Fibroblast of villous mesenchyme (primary cell): ENCODE measurements at places on chromosomes 2 and 18.

DNA sequence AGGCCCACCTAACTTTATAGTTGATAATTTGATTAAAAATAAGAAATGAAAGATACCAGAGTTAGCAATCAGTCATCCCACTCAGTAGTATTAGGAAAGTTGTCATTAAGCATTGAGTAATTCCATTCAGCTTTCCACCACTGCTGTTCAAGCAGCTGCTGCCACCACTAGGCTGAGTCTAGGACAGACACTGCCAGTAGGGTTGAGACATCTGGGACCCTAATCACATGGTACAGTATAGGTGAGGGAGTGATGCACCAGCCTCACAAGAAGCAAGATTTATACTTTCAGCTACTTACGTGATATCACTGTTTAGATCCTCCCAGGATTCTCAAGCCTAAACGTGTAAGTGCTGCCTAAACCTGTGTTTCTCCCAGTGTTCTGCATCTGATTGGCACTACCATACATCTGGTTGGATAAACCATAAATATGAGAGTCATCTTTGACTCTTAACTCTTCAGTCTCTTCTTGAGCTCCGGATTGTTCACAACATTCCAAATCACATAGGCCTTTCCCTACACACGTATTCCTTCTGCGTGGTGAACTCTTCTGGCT lies 3.2 kb downstream of the UBXN4 start:
- DNase-seq, result peak; percentile 29

DNA sequence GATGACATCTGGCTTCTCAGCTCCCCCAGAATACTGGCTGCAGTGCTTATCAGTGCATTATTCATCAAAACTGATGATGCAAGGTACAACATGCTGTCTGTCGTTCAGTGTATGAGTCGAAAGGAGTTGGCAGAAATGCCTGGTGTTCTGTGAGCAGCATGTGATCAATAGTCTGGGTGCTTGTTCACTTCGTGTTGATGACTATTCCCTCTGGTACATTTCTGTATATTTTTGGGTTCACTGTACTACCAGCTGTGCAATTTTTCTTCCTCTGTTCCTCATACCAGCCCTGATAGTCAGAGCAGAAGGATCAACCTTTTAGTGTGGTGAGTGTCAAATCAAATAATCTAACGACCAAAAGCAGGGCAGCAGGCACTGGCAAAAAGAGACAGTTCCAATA lies 59.0 kb upstream of the KLHL14 start:
- no peak for DNase-seq

- DNase-seq, result peak; percentile 33
Observed at GRCh38 chr2:112658301-112658700, 12.6 kb downstream of the SLC20A1 start.

GRCh38 chr2:59149271-59149670 lies 908.1 kb upstream of the FANCL start:
- no peak for DNase-seq

DNA sequence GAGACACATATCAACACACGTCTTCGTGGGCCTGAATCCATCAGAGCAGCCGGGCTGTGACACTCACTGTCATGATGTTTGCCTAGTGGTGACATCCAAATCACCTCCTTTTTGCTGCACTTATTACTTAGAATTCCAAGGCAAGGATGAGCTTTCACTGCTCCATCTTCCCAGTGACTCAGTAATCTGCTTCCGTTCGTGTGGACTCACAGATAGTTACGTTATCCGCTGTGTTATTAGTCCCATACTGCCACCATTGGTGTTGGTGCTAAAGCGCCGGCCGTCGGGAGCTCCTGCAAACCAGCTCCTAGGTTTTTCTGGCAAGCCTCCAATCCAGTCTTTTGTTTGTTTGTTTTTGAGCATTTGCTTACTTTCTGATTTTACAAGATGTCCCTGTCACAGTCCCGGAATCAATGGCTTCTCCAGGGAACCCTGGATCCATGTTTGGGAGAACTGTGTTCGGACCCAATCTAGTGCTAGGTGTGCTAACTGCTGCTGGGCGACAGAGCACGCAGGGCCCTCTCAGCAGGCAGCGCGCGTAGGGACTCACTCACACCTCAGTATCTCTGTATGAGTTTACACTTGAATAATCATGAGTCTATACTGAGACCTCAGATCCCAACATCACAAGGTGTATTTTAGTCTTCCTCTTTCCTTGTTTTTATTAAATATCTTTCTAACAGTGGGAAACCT lies 42.6 kb downstream of the HDAC4 start:
- DNase-seq, result peak; percentile 36

DNA sequence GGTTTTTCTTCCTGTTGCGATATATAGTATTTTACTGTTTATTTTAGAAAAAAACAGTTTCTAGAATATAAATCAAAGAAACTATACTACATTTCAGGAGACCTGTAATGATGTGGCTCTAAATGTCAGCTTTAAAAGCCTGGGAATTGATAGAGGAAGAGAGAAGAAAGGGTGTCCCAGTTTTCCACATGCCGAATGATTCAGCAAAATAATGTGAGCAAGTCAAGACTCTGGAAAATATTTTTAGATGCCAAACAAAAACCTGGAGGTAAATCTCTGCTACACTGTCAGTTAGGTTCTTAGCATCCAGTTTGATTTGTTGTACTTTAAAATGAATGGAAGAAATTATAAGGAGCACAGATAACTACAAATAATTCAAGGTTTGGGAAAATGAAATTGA lies 67.1 kb upstream of the DSG1 start:
- no peak for DNase-seq

- no peak for DNase-seq
Observed at GRCh38 chr18:32284284-32284683, 94.4 kb downstream of the MEP1B start.

GRCh38 chr2:105400138-105400540 lies 1.3 kb upstream of the FHL2 start:
- DNase-seq, result no peak

DNA sequence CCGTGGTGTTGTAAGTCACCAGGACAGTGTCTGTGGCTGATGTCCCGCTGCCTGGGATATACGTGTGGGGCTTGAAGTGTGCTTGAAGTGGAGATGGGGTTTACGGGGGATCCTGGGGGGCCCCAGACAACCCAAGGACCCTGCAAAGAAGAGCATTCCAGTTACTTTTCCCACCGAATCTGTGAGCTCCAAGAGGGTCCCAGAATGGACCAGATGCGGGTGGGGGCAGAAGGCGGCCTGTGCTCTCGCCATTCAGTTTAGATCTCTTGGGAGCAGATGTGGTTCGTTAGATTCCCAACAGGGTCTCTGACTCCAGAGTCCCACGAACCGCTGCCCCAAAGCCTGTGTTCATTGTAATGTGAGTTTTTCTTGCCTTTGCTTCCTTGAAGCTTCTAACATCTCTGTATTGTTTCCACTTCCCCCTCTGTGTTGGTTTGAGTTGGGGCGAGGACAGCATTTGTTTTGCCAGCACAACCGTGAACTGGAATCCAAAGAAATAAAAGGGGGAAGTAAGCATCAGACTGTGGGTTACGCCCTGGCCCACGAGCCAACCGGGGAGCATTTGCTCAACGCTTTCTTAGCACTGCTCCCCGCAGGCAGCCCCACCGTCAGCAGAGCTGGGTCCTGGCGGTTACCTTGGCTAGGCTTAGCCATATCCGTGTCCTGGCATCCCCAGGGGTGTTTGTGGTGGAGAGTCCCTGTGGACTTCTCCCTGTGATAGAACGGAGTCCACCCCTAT lies 92.1 kb downstream of the SH3BP4 start:
- no peak for DNase-seq

DNA sequence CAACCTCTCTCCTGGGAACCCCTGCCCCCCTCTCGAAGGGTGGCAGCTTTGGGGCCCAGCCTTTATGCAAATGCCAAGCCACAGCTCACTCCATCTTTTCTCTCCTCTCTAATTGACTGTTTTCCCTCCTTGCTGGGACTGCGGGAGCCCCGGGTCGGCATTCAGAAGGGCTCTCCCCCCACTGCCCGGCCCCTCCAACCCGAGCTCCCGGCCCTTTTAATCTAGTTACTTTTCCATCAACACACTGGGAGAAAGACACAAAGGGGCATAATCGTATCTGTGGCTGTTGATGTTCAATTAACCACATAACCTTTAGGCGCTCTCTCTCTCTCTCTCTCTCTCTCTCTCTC lies 95.4 kb downstream of the INHBB start:
- DNase-seq, result no peak

DNA sequence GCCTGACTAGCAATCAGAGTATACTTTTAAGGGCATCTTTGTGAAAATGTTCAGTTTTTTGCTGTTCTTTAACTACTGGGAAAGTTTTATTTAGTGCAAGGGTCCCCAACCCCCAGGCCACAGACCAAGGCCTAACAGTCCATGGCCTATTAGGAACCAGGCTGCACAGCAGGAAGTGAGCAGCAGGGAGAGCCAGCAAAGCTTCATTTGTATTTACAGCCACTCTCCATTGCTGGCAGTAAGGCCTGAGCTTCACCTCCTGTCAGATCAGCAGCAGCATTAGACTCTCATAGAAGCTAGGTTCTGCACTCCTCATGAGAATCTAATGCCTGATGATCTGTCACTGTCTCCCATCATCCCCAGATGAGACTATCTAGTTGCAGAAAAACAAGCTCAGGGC lies 17.1 kb upstream of the NR4A2 start:
- DNase-seq, result no peak

GRCh38 chr18:47075098-47075883 lies 39.9 kb upstream of the ELOA2 start:
- DNase-seq, result peak; percentile 8

- DNase-seq, result no peak
Observed at GRCh38 chr2:198652461-198652860, 805.3 kb downstream of the SATB2 start.
